ENCODE measurements at places on chromosomes 7 and 10. TPM values are rescaled to one million over a fixed set of nuclear protein-coding genes. Genes with fewer than 3 reads are reported as not detected.

DNA sequence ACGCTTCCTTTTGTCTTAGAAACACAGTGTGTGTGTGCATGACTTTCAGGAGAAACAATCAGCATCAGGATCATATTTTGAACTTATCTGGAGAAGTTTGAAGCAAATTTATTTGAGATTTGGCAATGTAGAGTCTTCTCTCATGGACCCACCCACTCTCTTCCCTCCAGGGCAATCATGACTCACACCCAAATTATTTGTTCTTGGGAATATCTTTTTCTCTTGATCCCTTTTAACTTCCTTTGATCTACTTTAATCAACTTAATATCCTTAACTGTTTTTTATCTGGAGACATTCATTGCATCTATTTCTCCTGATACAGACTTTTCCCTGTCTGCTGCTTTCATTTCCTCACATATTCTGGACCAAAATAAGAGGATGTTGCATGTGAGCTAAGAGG, 1174.3 kb downstream of the GATA3 start:
- H3K4me1 ChIP-seq = no peaks in the 10 kb centered on the region
- no peak overlapping the region for H3K4me3 ChIP-seq
- H3K27me3 ChIP-seq = no peaks in the 10 kb centered on the region
- H3K36me3 ChIP-seq = no peaks in the 10 kb centered on the region
- DNase-seq = no peak

GRCh38 chr7:72462311-72462710, 50.2 kb upstream of the CALN1 start:
- no peaks in the 10 kb centered on the region for H3K4me1 ChIP-seq
- no peak for DNase-seq
- no peak overlapping the region for H3K4me3 ChIP-seq
- no peaks in the 10 kb centered on the region for H3K36me3 ChIP-seq

DNA sequence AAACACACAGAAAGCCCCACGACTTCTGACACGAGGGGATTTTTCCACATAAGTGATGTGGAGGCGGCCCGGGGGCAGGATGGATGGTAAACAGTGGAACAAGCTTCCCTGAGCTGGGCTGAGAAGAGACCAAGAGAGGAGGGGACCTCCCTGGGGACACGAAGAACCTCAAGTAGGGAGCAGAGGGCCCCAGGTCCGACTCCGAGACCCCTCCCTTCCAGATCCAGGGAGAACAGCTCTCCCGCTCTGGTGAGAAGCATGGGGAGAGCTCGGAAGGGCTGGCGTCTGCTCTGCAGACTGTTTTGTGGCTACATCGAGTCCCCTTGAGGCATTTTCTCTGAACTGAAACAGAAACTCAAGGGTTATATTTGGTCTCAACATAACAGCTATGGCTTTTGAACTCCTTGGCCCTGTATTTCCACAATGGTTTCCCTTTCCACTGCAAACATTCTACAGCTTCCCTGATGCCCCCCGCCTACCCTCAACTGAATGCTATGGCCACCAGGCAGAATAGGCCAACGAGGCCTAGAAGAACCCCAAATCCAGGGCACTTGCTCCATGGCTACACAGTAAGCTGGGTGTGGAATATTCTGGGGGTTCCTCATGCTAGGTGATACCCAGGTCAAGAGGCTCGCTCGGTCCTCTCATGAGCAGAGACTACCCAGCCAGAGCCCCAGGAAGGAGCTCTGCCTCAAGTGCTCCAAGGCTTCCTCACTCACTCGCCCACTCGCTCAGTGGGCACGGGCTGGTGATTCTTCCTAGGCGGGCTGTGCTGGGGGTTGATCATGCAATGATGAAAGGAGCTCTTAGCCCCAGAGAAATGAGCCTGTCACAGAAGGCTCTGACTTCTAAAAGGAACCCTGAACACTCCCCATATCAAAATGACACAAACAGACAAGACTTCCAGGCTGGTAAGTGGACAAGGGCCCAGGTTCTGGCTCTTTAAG, 47.5 kb downstream of the FAM53B start:
- H3K4me1 ChIP-seq = peaks cover 8% of the 10 kb centered on the region
- H3K4me3 ChIP-seq = no peak overlapping the region
- H3K27ac ChIP-seq = no peak overlapping the region
- peaks cover 11% of the 10 kb centered on the region for H3K36me3 ChIP-seq

HTR5A gene
- not detected for total RNA-seq

SMKR1 gene
- total RNA-seq = not detected

DNA sequence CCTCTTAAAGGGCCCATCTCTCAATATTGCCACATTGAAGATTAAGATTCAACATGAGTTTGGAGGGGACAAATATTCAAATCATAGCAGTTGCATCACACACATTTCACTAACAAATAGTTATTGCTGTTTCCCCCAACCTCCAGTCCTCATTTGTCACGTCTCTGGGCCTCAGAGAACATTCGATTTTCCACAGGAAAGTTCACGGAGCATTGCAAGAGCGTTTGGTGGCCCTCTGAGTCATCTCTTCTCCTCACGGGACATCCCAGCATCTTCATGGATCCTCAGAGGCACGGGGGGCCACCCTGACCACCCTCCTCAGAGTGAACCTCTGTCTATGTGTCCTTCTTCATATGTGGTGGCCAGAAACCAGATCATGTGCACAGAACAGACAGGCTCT, 50.3 kb upstream of the CHST15 start:
- no peaks in the 10 kb centered on the region for H3K36me3 ChIP-seq
- no peak overlapping the region for H3K27ac ChIP-seq
- H3K4me1 ChIP-seq = peaks cover under 1% of the 10 kb centered on the region
- DNase-seq = no peak
- H3K27me3 ChIP-seq = no peaks in the 10 kb centered on the region

GRCh38 chr10:131841661-131842139, 59.1 kb upstream of the PPP2R2D start:
- DNase-seq = peak; percentile 84
- H3K4me3 ChIP-seq = no peak overlapping the region
- no peaks in the 10 kb centered on the region for H3K36me3 ChIP-seq
- no peaks in the 10 kb centered on the region for H3K4me1 ChIP-seq

DNA sequence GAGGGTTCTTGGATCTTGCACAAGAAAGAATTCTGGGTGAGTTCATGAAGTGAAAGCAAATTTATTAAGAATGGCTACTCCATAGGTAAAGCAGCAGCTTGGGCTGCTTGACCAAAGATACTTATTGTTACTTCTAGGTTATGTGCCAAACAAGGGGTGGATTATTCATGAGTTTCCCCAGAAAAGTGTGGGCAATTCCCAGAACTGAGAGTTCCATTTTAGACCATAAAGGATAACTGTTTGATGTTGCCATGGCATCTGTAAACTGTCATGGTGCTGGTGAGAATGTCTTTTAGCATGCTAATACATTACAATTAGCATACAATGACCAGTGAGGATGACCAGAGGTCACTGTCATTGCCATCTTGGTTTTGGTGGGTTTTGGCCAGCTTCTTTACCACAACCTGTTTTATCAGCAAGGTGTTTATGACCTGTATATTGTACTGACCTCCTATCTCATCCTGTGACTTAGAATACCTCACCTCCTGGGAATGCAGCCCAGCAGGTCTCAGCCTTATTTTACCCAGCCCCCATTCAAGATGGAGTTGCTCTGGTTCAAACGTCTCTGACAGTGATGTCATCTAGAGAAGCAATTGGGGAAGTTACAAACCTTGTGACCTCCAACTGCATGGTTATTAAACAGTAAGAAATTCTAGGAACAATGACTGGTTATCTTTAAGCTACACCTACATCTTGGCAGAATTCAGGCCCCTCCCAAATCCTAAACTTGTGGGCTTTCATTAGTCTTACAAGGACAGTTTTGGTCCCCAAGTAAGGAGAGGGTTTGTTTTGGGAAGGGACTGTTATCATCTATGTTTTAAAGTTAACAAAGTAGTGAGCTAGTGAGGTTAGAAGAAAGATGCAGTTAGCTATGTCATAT, 48.0 kb upstream of the INHBA start:
- peaks cover 6% of the 10 kb centered on the region for H3K4me1 ChIP-seq
- H3K4me3 ChIP-seq = no peak overlapping the region
- DNase-seq = no peak
- H3K36me3 ChIP-seq = no peaks in the 10 kb centered on the region
- H3K27me3 ChIP-seq = no peaks in the 10 kb centered on the region
- H3K27ac ChIP-seq = no peak overlapping the region

GRCh38 chr10:48811461-48811860, 126.8 kb downstream of the WDFY4 start:
- no peak overlapping the region for H3K27ac ChIP-seq
- DNase-seq = no peak
- no peaks in the 10 kb centered on the region for H3K36me3 ChIP-seq
- H3K27me3 ChIP-seq = no peaks in the 10 kb centered on the region

DNA sequence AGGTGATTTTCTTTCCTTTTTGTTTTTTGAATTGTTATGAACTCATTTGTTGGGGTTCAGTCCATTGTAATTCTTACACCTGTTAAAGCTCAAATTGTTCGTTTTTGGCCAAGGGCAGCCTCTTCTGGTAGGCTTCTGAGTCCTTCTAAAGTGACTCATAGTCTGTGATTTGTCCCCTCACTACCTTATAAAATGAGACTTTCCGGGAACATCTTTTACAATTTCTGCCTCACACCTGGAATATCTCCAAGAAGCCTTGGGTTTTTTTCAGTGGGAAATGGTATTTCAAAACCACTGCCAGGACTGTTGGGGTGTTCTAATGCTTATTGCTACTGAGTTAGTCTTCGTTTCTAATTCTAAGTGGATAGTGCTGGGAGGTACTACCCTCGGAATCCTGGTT, 56.7 kb downstream of the BMPR1A start:
- no peak overlapping the region for H3K27ac ChIP-seq
- peaks cover 25% of the 10 kb centered on the region for H3K4me1 ChIP-seq
- H3K36me3 ChIP-seq = peaks cover 13% of the 10 kb centered on the region
- H3K27me3 ChIP-seq = no peaks in the 10 kb centered on the region
- no peak overlapping the region for H3K4me3 ChIP-seq

VGF gene
- 0.24 TPM for total RNA-seq

DNA sequence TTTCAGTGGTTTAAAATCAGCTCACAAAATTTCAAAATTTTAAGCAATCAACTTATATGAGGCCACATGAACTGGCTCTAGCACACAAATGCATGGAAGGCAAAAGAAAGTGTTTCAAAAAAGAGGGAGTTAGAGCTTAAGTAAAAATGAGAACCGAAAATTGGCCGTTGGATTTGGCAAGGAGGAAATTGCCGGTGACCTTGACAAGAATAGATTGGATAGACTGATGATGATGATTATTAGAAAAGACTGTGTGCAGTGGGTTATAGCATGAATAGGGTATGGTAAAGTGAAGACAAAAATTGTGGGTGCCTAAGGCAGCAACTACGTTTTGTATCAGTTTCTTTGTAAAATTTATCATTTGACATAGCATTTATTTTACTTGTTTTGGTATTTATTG, 175.7 kb downstream of the SEMA3D start:
- H3K4me1 ChIP-seq = peaks cover 29% of the 10 kb centered on the region
- H3K4me3 ChIP-seq = no peak overlapping the region
- no peak for DNase-seq
- no peak overlapping the region for H3K27ac ChIP-seq
- H3K36me3 ChIP-seq = peaks cover 2% of the 10 kb centered on the region

COL26A1 gene
- 128 TPM for total RNA-seq

GRCh38 chr7:24591152-24591551, 17.9 kb downstream of the PALS2 start:
- H3K27ac ChIP-seq = no peak overlapping the region
- DNase-seq = no peak
- H3K4me1 ChIP-seq = no peaks in the 10 kb centered on the region
- H3K4me3 ChIP-seq = no peak overlapping the region
- H3K27me3 ChIP-seq = no peaks in the 10 kb centered on the region
- H3K36me3 ChIP-seq = no peaks in the 10 kb centered on the region

LDB3 gene
- total RNA-seq = 0.37 TPM

- H3K4me3 ChIP-seq = no peak overlapping the region
- H3K36me3 ChIP-seq = no peaks in the 10 kb centered on the region
- no peak for DNase-seq
- H3K27me3 ChIP-seq = peaks cover 85% of the 10 kb centered on the region
- H3K27ac ChIP-seq = no peak overlapping the region
Measured at GRCh38 chr7:27179030-27179429, 4.9 kb upstream of the HOXA10 start.

SCART1 gene
- total RNA-seq = 4.8 TPM

OPN4 gene
- total RNA-seq = not detected

DNA sequence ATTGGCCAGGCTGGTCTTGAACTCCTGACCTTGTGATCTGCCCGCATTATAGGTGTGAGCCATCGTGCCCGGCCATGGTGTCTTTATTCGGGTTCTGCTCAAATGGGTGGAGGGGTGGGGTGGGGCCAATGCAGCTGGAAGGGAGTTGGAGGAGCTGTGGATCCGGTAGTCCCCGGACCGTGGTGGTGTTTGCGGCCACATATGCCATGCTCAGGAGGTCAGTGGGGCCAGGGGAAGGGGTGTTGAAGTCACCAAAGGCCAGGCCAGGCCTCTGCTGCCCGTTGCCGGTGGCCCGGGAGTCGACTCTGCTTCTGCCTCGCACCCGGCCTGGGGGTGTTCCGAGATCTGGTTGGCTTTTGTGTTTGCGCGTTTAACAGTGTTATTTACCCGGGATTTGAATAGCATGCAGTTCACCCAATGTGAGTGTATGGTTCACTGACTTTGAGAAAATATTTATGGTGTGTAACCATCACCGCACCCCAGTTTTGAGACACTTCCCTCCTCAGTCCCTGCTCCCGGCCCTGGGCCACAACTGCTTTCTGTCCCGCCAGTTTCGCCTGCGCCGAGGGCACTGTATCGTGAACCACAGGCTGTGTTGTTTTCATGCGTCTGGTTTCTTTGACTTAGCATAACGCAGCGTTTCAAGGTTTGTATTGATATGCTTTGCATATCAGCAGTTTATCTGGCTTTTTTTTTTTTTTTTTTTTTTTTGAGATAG, 10.7 kb downstream of the INPP5A start:
- peaks cover 9% of the 10 kb centered on the region for H3K4me1 ChIP-seq
- no peak for DNase-seq
- no peaks in the 10 kb centered on the region for H3K27me3 ChIP-seq
- peaks cover 1% of the 10 kb centered on the region for H3K36me3 ChIP-seq

- H3K4me3 ChIP-seq = no peak overlapping the region
- no peaks in the 10 kb centered on the region for H3K36me3 ChIP-seq
- no peak for DNase-seq
Measured at GRCh38 chr7:34567906-34568305, 90.1 kb upstream of the NPSR1 start.

GRCh38 chr7:32774541-32774951, 117.0 kb downstream of the KBTBD2 start:
- DNase-seq = no peak
- peak overlapping the region; percentile 40 for H3K27ac ChIP-seq
- no peaks in the 10 kb centered on the region for H3K36me3 ChIP-seq
- H3K4me1 ChIP-seq = peaks cover 16% of the 10 kb centered on the region
- no peaks in the 10 kb centered on the region for H3K27me3 ChIP-seq

ENTPD1 gene
- 1.2 TPM for total RNA-seq
